Right lung (tissue), 10 donors: ENCODE measurements at places on chromosomes 12 and 14. TPM values are rescaled to one million over a fixed set of nuclear protein-coding genes. Genes with fewer than 3 reads are reported as not detected.
A peak's percentile ranks its signal among the peaks of the same experiment; 100 is the strongest.

OR6C2 gene
- polyA plus RNA-seq, result not detected

TMTC3 gene
- 23.5 TPM for polyA plus RNA-seq

CD69 gene
- polyA plus RNA-seq, result 5.9 TPM

AMN gene
- 1.0 TPM for polyA plus RNA-seq

FGF23 gene
- polyA plus RNA-seq, result not detected

NELL2 gene
- polyA plus RNA-seq, result 27.2 TPM

PTPRO gene
- 2.1 TPM for polyA plus RNA-seq

SLC25A47 gene
- polyA plus RNA-seq, result not detected

DNA sequence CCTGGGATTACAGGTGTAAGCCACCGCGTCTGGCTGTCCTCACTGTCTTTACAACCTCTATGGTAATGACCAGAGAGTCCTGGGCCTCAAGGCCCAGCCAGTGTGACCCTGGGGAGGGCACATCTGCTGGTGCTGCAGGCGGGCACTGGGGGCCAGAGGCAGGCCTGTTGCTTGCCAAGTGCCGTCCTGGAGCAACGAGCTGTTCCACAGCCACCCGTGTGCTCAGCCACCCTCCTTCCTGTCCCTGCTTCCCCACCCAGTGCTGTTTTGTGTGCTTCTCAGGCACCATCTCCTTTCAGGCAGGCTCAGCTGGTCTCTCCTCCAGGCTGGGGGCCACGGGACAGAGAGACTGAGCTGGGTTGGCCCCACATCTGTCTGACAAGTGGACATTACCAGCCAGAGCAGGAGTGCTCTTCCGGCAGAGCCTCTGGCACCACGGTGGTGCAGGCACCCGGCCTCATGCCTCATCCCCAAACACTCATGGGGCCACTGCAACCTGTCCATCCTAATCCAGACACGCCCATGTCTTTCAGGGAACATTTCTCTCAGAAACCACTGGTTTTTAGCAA is 9.0 kb downstream of the SLC25A47 start:
- DNase-seq, result no peak

DNA sequence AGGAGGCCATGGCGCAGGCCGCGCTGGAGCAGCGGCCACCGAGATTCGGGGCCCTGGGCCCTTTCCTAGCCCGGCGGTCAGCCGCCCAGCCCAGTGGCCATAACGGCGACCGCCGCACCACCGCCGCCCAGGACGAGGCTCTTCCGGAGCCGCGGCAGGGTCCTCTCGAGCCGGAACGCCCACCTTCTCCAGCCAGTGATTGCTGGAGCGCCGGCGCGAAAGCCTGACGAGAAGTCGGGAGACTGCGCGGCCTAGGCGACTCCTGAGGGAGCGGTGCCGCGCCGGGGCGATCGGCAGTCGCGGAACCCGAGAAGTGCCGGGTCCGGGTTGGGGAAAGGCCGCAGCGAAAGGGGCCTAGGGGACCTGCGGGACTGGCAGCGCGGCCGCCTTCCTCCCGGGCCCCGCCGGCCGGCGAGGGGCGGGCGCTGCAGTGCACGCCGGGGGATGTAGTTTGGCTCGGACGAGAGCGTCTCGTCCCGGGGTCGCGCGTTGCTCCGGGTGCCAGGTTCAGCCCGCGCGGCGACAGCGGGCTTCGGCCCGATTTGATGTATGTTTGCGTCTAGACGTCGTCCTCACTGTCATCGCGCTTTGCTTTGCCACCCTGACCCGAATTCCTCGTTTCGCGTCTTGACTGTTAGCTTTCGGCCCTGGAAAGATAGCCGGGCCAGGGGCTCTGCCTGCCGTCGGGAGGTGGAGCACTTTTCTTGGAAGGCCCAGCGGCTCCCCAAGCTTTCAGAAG is at the start of gene VTI1B:
Gene VTI1B, minus strand, starts transcription at position 153 of the 739 bp plus-strand sequence. Its CDS starts 143 bp downstream, at position 10.
- peak; percentile 93 for DNase-seq

DNA sequence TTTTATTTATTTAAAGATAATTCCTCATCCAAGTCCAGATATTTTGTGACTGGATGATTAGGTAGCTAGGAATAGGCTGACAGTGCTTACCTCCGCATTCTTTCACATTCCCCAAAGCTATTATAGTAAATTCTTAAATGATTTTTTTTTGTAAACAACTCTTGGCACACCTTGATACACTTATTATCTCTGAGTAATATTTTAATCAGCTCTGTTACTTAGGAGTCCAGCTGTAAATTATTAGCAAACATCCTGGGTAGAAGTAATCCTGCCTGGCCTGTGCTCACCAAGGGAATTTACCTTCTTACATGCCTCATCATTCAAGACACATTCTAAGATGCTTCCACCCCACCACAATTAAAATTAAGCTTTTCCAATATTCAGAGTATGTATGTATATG is 186.1 kb downstream of the SLC2A13 start:
- no peak for DNase-seq

DNA sequence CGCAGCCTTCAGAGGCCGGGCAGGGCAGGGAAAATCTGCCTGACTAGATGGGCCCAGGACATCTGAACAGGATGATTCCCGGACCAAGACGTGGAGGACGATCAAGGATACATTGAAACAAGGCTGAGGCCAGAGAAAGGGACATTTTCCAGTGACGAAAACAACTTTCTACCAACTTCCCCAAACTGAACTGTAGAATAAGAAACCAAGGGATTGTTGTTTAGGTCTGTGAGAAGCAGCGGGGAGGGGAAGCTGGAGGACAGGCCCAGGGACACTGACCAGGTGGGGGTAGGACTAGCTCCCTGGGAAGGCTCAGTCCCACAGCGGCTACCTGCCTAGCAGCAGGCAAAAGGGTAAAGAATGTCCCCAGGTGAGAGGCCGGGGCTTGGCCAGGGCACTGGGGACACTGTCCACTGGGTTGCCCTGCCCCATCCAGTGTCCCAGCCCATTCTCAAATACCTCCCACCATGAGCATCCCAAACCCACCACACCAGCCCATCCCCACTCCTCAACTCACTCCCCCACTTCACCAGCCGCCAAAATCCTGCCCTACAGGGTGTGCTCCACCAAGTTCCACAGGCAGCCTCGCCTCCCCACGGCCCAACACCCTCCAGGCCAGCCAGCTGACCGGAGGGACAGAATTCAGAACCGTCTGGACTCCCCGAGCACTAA is 995 bp downstream of the TNFRSF1A start:
- DNase-seq, result no peak

- DNase-seq, result no peak
Measured at GRCh38 chr12:68462803-68463202, 130.6 kb upstream of the MDM1 start.

DNA sequence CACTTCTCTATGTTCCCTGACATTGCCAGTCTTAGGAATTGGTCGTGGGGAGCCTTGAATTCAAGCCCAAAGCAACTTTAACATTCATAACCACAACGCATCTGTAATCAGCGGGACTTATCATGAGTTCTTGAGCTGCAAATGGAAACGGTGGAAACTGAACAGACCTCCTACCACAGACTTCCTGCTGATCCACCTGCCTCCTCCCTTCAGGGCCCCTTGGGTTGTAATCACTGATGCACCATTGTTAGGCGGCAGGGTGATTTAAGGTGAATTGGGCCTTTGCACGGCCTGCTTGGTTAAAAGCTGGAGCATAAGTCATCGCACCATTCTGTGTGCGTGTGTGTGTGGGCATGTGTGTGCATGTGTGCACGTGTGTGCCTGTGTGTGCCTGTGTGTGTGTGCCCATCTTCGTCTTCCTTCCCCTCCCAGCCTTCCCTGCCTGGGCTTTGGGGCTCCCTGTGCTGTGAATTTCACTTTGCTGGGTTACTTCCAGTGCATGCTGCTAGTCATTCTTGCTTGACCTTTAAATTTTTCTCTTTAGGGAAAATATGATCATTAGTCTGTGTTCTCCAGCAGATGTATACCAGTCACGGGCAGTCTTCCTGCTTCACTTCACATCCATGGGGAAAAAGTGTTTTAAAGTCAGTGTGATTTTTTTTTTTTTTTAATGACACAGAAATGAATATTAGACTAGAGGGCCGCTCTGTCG is 29.1 kb downstream of the CHST11 start:
- DNase-seq, result no peak

DNA sequence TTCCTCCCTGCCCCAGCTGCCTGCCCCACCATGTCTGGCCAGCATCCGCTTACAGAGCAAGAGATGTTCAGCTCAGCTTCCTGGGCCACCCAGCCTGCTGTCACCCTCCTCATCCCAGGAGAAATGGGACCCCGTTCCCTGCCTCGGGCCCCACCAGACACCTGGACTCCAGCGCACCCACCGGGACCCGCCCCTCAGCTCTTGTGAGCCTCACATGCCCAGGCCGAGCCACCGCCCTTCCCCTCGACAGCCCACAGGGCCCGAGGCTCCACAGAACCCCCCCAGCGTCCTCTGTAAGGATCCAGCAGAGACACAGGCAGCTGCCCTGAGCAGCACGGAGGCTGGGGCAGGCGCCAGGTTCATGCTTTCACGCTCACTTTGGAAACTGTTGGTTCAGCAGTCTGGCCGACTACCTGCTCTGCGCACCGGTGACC is 18.4 kb upstream of the C14orf180 start:
- no peak for DNase-seq

DNA sequence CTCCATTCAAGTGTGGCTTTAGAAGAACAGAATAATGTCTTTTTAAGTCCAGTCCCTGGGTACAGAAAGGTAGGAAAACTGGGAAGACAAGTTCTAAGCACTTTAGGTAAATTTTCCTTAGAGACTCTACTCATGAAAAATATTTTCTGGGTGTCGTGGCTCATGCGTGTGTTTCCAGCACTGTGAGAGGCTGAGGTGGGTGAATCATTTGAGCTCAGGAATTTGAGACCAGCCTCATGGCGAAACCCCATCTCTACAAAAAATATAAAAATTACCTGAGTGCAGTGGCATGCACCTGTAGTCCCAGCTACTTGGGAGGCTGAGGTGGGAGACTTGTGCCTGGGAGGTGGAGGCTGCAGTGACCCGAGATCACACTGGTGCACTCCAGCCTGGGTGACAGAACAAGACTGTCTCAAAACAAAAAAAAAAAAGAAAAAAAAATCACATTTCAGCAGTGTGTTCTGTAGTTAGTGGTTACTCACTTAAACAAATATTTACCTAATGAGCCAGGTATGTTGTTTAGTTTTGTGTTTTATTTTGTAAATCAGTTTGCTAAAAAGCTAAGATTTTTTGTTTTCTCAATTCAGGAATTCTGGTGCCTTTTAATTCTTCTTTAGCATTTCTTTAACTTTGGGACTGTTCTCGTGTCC is 52.3 kb upstream of the RD3L start:
- no peak for DNase-seq

GRCh38 chr12:54272214-54272613 is 7.7 kb downstream of the CBX5 start:
- no peak for DNase-seq

- DNase-seq, result no peak
Measured at GRCh38 chr14:68569970-68570409, 222.9 kb downstream of the ZFP36L1 start.

DNA sequence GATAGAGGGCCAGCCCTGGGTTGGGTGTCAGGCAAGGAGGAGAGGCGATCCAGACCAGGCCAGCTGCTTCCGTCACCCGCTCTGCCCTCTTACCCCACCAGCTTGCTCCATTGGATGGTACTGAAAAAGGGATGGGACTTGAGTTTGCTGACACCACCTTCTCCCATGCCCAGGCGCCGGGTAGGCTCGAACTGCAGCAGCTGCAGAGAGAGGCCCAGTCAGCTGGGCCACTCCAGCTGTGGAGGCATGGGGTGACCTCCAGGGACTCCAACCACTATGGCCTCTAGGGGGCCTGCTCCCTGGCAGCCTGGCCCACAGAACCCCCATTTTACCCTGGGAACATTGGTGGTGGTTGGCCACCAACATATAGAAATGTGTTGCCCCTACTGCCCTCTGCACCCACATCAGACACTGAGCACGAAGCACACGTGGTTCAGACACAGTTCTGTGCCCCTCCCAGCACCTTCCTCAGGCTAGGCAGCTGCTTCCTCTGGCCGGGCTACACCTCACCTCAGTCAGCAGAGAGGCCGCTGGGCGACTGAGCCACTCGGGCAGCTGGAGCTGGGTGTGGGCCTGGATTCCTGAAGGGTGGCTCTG is 16.0 kb downstream of the RPS6KL1 start:
- DNase-seq, result no peak

GRCh38 chr12:16807731-16808130 is 201.8 kb upstream of the LMO3 start:
- DNase-seq, result no peak

DNA sequence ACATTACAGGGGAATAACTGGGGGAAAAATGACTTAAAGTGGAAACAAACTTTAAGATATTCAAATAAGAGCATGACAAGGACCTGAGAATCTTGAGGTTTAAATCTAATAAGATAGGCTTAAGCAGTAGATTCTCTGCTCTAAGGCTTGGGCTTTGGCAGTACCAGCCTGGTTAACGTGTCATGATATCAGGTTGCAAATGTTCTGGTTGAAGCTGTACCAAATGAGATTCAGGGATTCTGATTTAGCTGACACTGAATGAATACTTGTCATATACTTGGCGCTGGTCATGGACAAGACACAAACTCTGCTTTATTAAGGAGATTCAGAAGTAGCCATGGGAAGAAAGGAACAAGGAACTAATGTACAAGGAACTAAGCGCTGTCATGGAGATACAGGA is 6.1 kb downstream of the TCP11L2 start:
- DNase-seq, result no peak

GRCh38 chr12:58860788-58861240 is 59.5 kb downstream of the LRIG3 start:
- no peak for DNase-seq

DNA sequence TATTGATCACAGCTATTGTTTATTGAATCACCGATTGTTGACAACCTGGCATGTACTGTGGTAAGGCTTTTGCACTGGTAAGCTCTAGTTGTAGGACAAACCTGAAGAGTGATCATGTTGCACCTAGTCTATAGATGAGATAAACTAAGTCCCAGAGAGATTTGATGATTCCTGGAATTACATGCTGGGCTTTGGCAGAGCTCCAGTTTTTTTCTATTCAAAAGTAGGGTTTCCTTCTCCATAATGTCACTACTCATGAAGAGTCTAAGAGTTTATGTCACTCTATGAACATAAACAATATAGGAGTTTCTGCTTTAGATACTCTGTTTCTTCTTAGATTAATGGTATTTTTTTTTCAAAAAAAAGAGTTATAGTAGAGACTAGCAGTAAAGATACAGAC is 72.0 kb downstream of the BMP4 start:
- no peak for DNase-seq

DNA sequence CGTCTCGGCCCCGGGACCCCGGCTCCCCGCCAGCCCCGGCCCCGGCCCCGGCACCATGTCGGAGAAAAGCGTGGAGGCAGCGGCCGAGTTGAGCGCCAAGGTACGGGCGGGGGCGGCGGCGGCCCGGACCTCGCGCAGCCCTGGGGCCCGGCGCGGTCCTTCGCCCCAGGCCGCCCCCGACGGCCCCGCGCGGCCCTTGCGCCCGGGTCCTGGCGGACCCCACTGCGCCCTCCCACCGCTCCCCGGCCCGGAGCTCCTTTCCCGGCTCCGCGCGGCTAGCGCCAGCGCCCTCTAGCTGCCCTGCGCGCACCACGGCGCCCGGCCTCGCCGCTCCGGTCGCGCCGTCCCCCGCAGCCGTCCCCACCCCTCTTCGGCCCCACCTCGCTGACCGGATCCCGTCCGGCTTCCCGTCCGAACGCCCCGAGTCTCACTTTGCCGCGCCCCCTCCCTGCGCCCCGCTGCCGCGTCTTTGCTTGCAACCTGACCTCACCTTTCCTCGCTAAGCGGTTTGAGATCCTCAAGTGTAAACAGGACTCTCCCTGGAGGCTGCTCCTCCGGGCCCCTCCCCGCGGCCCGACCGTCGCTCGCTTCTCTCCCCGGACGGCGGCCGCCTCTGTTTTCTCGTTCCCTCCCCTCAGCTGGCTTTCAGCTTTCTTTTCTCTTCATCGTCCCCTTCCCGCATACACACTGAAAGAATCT is 637 bp downstream of the PTMS start:
- peak; percentile 76 for DNase-seq
